Cardiac septum (tissue), 1 donor: ENCODE measurements at places on chromosomes 11 and 22. TPM values are rescaled to one million over a fixed set of nuclear protein-coding genes. Genes with fewer than 3 reads are reported as not detected.

The PRR33 gene
- 0.75 TPM for total RNA-seq

The YAP1 gene
- 74.9 TPM for total RNA-seq

The OR5D16 gene
- total RNA-seq: not detected

The OR8D4 gene
- not detected for total RNA-seq

The MS4A4E gene
- 0.62 TPM for total RNA-seq

The BAIAP2L2 gene
- total RNA-seq: 0.24 TPM
